Progenitor cell of endocrine pancreas (in vitro differentiated cells): ENCODE measurements at places on chromosomes 6 and 20.

DNA sequence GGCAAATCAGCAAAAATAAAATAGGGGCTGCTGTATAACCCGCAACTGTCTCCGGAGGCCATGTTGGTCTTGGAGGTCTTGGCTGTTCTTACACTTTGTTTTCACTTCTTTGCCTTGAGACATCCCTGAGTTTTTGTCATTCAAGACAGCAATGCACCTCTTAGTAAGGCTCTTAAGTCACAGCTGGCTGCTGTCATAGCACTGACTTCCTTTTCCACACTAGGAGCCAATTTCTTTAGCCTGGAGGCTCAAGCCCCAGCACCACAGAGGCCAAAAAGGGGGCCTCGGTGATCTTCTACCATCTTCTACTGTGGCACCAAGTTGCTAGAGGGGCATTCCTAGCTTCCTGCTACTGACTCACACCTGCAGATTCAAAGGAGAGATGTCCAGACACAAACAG lies 536.3 kb downstream of the CDH26 start:
- peaks cover 3% of the 10 kb centered on the region for H3K4me1 ChIP-seq
- no peak overlapping the region for H3K27ac ChIP-seq
- DNase-seq = no peak
- no peaks in the 10 kb centered on the region for H3K36me3 ChIP-seq
- H3K27me3 ChIP-seq = peaks cover 21% of the 10 kb centered on the region
- H3K4me3 ChIP-seq = no peak overlapping the region

DNA sequence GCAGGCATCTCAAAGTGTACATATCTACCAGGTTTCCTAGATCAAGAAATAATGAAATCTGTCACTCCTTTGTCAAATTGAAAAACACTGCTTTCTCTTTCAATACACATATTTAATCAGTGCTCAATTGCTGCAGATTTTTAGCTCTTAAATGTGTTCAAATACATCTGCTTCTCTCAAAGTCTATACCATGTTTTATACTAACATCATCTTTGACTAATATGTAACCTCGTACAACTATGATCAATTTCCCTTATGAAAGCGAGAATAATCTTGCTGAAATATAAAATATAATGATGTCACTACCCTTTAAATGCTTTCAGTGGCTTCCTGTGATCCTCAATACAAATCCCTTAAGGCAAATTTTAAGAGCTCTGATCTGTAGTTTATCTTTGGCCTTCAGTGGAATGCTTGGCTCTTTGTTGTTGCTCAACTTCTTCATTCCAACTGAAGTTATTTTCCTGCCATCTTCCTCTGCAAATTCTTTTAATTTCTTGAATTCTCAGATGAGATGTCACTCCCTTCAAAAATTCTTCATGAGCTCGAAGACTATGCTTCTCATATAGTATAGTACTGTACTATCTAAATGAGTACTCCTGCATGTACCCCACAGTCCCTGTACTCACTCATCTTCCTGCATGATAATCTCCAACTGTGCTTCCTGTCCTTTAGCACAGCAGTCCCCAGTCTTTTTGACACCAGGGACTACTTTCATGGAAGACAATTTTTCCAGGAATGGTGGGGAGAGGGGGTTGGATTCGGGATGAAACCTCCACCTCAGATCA lies 545.1 kb upstream of the GJE1 start:
- H3K4me3 ChIP-seq = no peak overlapping the region
- no peaks in the 10 kb centered on the region for H3K4me1 ChIP-seq

- H3K4me3 ChIP-seq = no peak overlapping the region
- no peaks in the 10 kb centered on the region for H3K27me3 ChIP-seq
- no peak for DNase-seq
- peak overlapping the region; percentile 10 for H3K27ac ChIP-seq
- H3K36me3 ChIP-seq = peaks cover 1% of the 10 kb centered on the region
These were observed 26.0 kb downstream of the PTPRK start for GRCh38 chr6:128494440-128494839.

DNA sequence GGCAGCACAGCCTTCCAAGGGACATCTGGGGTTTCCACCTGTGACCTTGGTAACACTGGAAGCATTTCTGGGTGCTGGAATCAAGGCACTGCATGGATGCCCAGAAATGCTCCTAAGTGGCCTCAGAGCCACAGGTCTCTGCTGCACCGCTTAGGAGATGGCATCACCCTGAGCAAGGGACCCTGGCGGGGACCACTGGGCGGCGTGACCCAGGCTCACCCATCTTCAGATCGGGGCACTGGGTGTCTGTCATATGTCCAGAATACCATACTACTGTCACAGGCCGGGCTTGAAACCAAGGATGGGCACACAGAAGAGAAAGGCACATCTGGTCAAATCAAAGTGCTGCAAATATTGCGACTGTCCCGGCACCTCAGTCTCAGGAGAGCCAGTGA lies 45.9 kb downstream of the SSR1 start:
- H3K4me1 ChIP-seq = peaks cover 3% of the 10 kb centered on the region
- no peak overlapping the region for H3K4me3 ChIP-seq
- H3K27ac ChIP-seq = no peak overlapping the region
- no peak for DNase-seq

- H3K4me1 ChIP-seq = peaks cover 7% of the 10 kb centered on the region
- no peaks in the 10 kb centered on the region for H3K36me3 ChIP-seq
- H3K27me3 ChIP-seq = no peaks in the 10 kb centered on the region
- no peak overlapping the region for H3K27ac ChIP-seq
- DNase-seq = no peak
These were observed 316.7 kb upstream of the MARCKS start for GRCh38 chr6:113540466-113540865.

DNA sequence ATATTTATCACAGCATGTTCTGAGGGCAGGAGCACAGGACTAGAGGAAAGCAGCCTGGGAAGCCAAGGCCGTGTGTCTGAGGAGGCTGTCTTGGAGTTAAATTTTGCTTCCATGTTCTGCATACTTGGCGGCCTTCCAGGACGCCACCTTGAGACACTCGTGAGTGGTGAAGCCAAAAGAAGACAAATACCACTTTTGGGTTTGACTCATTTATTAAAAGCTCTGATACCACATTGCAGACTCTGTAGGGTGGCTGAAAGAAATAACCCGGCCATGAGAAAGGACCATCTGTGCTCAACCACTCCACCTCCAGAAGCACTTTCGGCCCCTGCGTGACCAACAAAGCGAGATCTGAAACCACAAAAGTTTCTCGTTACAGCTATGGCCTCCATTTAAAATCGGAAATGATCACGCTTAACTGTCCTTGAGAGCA lies 120.0 kb downstream of the TMEM242 start:
- no peaks in the 10 kb centered on the region for H3K27me3 ChIP-seq
- no peak for DNase-seq
- peaks cover 56% of the 10 kb centered on the region for H3K36me3 ChIP-seq
- peaks cover 14% of the 10 kb centered on the region for H3K4me1 ChIP-seq
- no peak overlapping the region for H3K27ac ChIP-seq
- no peak overlapping the region for H3K4me3 ChIP-seq

DNA sequence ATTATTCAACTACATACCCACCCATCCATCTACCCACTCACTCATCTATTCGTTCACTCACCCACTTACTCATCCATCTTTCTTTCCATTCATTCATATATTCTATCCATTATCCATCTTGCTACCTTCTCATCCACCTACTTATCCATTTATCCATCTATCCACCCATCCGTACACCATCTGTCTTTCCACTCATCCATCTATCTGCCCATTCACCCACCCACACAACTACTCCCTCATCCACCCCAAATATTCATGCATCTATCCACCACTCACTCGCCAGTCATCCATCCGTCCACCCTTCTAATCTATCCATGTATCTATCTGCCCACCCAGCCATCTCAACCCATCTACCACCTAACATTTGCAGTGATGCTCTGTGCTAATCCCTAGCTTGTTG lies 13.6 kb upstream of the KCNB1 start:
- no peaks in the 10 kb centered on the region for H3K36me3 ChIP-seq
- H3K4me3 ChIP-seq = no peak overlapping the region
- DNase-seq = no peak
- H3K27ac ChIP-seq = no peak overlapping the region
- H3K4me1 ChIP-seq = no peaks in the 10 kb centered on the region

- no peak overlapping the region for H3K27ac ChIP-seq
- DNase-seq = no peak
- H3K36me3 ChIP-seq = no peaks in the 10 kb centered on the region
- H3K4me3 ChIP-seq = no peak overlapping the region
These were observed 54.6 kb downstream of the GMDS start for GRCh38 chr6:2190661-2191389.

GRCh38 chr6:4029687-4030086 lies 49.2 kb downstream of the FAM217A start:
- no peak overlapping the region for H3K4me3 ChIP-seq
- H3K27ac ChIP-seq = no peak overlapping the region
- DNase-seq = no peak

DNA sequence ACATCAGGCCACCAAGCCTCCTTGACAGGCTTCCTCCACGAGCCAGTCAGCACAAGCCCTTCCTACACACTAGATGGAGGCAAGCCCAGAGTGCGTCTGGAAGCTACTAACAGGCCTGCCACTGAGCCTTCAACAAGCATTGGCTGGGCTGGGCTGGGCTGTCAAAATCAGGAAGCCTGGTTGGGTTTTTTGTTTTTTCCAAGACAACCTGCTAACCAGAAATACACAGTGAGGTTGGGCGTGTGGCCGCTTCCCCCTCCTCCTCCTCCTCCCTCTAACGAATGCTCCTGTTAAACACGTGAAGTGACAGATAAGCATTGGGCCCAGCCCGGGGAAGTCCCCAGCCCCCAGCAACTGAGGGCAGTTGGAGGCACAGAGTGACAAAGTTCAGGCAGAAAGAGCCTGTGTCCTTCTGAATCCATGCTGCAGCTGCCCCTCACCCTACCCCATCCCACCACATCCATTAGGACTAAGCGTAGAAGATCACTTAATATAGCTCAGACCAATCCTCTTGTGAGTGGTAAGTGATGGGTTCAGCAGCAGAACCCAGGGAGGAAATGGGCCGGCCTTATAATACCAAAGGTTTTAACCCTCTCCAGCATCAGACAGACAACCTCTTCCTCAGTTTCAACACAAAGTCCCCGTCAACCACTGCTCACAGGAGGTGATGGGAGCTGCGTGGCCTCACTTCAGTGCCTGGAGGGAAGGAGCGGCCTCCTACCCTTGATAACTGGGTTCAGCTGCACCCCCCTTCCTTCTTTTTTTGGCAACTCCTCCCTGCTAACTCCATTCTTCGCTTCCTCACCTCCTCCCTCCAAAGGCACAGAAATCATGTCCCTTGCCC lies 1.1 kb downstream of the NFATC2 start:
- H3K27ac ChIP-seq = peak overlapping the region; percentile 77
- peaks cover 28% of the 10 kb centered on the region for H3K4me1 ChIP-seq

DNA sequence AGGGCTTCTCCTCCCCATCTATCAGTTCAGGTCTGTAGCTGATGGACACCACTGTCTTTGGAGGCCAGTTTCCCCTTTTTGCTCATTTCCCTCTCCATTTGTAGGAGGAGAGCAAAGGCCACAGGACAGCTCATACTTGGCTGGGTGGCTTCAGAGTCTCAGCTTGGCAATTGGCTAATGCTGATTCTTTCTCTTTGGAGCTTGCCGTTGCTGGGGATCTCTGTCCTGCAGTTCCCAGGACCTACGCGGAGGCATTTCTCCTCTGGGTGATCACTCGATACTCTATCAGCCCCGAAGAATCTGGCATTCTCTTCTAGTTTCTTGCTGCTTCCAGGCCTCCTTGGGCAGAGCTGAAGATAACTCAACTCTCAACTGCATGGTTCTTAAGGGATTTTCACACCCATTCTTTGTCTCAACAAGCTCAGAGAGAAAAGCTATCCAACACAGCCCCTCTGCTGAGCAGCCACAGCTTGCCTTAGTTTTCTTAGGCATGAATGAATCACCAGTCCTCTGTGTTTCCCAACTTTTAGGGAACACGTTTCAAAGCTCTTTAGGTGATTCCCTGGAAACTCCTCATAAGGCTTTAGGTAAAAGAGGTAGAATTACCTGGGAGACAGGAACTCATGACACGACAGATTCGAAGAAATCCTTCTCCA lies 19.2 kb upstream of the SSR1 start:
- no peak overlapping the region for H3K27ac ChIP-seq
- H3K4me3 ChIP-seq = no peak overlapping the region
- no peak for DNase-seq
- peaks cover 2% of the 10 kb centered on the region for H3K4me1 ChIP-seq
- H3K27me3 ChIP-seq = no peaks in the 10 kb centered on the region

DNA sequence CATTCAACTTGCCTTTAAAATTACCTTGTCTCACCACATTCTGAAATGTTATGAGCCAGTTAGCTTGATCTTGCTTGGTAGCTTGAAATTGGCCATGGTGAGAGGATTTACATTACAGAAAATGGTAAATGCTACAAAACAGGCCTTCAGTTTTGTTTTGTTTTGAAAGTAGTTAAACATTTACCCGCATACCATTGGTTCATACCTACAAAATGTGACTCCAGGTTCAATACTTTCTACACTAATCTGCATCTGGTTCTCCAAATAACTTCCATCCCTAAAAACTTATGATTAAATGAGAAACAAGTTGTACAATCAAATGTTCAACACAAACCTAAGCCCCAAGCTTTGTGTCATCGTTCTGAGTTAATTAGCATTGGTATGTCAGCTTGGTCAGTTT lies 30.5 kb upstream of the MYBL2 start:
- no peak for DNase-seq
- no peaks in the 10 kb centered on the region for H3K27me3 ChIP-seq
- peaks cover 4% of the 10 kb centered on the region for H3K4me1 ChIP-seq
- no peak overlapping the region for H3K4me3 ChIP-seq

- DNase-seq = no peak
- no peaks in the 10 kb centered on the region for H3K27me3 ChIP-seq
- no peaks in the 10 kb centered on the region for H3K4me1 ChIP-seq
- no peak overlapping the region for H3K4me3 ChIP-seq
These were observed 70.8 kb upstream of the RNF146 start for GRCh38 chr6:127195833-127196232.

DNA sequence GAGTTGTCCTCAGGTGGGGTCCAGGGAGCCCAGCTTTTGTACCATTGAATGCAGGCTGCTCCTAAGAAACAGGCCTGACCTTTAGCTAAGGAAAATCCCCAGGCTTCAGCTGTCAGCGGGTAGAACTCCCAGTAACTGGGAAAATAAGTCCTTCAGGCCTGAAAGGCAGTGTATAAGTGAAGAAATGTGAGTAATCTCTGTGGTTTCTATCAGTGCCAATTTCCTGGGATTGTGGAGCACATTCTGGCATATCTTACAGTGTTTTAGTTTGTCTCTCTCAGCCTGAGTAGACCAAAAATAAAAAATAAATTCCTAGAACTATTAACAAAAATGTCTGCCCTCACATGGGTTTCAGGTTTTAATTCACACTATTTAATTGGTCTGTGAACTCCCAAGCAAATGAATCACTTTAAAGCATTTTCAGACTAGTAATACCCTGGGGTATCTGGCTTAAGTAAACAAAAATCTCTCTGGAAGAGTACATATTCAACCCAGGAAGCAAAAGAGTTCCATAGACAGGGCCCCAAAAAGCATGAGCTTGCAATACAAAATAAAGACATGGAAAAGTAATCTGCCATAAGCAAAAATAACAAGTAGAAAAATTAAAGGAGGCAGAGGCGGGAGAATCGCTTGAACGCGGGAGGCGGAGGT lies 566.2 kb upstream of the NOX3 start:
- no peaks in the 10 kb centered on the region for H3K4me1 ChIP-seq
- no peaks in the 10 kb centered on the region for H3K36me3 ChIP-seq
- no peaks in the 10 kb centered on the region for H3K27me3 ChIP-seq

GRCh38 chr20:44422083-44422482 lies 53.6 kb upstream of the TTPAL start:
- H3K36me3 ChIP-seq = peaks cover 20% of the 10 kb centered on the region
- no peaks in the 10 kb centered on the region for H3K27me3 ChIP-seq
- no peak for DNase-seq
- H3K4me1 ChIP-seq = no peaks in the 10 kb centered on the region
- no peak overlapping the region for H3K27ac ChIP-seq

GRCh38 chr6:26158076-26158580 lies 70.9 kb downstream of the HFE start:
- no peaks in the 10 kb centered on the region for H3K36me3 ChIP-seq
- H3K4me3 ChIP-seq = peak overlapping the region; percentile 91
- peak; percentile 66 for DNase-seq
- H3K27me3 ChIP-seq = no peaks in the 10 kb centered on the region
- peaks cover 21% of the 10 kb centered on the region for H3K4me1 ChIP-seq
- H3K27ac ChIP-seq = peak overlapping the region; percentile 99
